ENCODE measurements at places on chromosomes 2 and 18.

DNA sequence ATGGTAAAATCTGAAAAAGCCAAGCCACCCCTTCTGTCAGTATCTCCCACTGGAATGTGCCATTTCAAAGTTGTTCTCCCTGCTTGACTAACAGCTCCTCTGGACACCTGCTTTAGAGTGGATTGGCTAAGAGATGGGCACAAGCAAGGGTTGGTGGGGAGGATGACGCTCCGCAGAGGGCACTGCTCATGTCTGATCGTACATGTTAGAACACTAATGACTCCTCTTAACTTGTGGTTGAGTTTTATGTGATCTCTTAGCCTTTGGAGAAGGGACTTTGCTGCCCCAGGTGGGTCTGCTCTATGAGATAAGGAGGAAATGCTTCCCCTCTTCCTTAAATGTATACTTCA lies 8.2 kb upstream of the KIAA2012 start:
- DNase-seq = no peak

DNA sequence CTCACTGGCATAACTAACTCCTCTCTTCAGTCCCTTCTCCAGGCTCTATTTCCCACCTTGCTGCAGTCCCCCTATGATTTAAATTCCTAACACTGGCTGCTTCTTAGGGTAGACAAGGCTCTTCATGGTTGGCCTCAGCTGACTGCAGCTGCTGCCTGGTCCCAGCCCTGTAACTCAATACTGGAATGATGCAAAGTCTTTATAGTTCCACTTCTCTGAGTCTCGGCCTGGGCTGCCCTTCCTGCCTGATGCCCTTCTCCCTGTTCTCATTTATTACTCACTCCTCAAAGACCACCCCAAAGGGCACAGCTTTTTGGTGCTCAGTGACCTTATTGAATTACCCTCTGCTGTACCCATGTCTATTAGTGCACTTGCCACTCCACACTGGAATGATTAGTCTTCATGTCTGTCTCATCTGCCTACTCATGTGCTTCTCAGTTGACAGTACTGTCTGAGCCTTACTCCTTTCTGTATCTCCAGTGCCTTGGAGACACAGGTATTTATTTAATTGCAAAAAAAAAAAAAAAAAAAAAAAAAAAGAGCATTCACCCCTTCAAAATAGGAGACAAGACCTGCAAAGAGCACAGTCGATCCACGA lies 199.4 kb upstream of the REV1 start:
- DNase-seq = no peak

GRCh38 chr2:33104726-33105125 lies 158.0 kb downstream of the LTBP1 start:
- no peak for DNase-seq

- no peak for DNase-seq
Observed at GRCh38 chr2:26033270-26033817, 540 bp upstream of the RAB10 start.

DNA sequence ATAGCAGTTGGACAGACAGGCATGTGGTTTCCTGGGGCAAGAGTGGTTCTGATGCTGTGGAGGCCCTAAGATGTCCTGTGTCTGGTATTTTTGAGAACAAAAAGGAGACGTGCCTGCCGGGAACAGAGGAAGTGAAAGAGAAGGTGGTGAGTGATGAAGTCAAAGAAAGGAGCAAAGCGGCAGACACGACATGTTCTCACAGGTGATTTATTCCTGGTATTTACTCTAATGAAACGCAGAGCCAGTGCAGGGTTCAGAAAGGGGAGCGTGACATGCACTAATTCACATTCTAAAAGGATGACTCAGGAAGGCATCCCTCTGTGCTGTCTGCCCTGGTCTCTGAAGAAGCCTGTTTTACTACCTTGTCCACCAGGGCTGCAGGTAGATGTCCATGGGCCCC lies 211.0 kb downstream of the KCNE4 start:
- DNase-seq = no peak

DNA sequence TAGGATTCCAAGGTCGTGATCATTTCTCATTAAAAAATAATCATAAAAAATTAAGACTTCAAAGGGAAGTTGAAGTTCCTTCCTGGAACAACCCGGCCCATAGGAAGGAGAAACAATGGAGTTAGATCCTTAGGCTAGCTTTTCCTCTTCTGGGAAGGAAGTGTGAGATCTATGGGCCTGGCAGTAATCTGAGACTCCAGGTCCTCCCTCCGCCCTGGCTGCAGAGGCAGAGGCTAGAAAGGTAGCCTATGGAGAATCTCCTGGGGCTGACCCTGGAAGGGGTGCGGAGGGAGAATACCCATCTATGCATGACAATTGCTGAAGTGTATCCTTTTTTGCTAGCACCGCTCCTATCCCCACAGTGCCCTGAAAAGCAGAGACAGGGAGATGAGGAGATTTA lies 37.9 kb downstream of the TRIB2 start:
- DNase-seq = no peak

DNA sequence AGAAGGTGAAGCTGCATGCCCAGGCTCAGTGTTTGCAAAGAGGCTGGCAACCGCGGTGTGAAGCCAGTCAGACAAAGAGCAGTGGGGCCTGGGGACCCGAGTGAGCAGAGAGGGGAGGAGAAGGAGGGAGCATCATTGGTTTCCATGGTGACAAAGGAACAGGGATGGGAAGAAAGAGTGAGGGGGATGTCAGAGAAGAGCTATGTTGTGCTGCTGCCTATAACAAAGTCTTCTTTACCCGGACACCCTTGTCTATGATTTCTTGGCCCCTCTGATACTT lies 14.5 kb downstream of the TMEM247 start:
- no peak for DNase-seq

DNA sequence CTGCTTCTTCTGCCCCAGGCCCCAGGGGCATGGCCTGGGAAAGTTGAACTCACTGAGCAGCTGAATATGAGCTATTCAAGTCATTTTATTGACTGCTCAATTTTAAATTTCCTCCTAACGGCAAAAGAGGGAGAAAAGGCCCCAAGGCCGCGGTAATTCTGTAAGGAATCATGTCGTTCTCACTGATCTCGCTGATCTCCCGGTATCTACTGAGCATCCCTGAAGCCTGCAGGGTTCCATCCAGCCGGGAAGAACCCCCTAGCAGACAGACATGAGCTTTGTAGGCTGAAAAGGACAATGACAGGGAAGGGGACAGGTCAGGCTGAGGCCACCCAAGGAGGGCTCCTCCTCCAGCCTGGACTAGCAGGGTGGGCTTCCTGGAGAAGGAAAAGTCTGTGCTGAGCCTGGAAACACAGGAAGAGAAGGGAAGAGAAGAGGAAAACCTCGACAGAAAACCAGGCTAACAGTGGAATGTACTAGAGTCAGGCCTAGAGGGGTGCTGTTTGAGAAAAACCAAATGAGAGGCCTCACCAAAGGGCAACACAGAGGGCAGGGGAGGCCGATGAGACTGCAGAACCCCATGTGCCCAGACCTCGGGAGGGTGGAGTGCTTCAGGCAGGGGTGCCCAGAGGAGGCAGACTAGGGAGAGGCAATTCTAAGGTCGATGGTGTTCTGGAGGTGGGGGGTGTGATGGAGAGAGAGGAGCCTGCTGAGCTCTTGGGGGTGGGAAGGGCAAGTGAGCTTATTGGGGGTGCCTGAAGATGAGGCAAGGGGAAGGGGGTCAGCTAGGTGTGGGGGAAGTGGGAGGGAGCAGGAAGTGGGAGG lies 2.9 kb upstream of the NPPC start:
- DNase-seq = no peak

DNA sequence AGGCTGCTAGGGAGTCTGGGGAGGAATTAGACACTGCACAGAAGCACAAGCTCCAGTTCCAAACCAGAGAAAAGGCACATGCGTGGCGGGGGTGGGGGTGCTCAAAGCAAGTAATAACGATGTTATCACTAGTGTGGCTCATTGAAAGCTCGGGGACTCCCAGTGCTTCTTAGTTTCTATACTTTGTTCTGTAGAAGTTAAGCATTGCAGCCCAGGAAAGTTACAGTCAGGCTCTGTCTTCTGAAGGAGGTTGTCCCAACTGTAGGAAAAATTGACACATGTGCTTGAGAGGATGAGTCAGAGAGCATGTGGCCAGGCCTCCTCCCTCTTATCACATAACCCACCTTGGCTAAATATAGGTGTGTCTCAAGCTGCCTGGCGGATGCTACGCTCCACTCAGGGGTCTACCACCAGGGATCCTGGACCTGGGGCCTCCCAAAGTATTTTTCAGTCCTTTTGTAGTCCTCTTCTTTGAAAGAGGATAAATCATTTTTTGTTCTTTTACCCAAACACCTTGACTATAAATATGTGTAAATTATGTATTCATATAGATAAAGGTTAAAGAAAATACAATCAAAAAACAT lies 3.8 kb downstream of the GALNT5 start:
- no peak for DNase-seq

GRCh38 chr2:49490710-49491109 lies 336.4 kb upstream of the FSHR start:
- no peak for DNase-seq

DNA sequence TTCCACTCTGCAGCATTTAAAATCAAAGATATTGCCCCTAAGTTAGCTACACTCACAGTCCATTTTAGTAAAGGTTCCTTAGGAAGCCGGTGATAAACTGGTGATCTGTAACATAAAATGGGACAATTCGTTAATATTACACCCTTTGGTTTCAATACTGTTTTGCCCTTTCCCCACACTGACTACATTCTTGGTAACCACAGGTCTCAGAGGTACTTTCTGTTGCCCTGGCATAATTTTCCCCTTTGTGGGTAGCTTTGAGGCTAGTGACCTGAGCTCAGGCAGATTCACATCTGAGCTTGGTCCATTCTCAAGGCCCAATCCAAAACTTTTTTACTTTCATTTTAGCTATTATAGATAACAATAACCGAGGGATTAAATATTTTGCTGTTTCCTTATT lies 32.9 kb upstream of the CSRNP3 start:
- no peak for DNase-seq

GRCh38 chr2:1638281-1638860 lies 105.9 kb downstream of the PXDN start:
- DNase-seq = no peak

DNA sequence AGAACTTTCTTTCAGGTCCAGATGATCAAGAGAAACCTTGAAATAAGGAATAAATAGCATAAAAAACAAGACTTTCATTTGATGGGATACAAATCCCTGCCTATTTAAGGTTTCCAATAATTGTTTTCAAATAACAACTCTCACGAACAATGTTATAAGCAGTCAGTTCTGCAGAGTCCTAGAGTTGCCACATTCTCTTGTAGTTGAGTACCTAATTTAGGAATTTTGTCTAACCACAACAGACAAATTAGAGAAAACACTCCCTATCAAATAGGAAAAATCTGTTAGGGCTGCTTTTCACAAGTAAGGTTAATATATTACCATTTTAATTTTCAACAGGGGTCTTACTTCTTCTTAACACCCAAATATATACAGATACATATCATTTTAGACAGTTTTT lies 130.1 kb upstream of the CDH20 start:
- DNase-seq = no peak

- DNase-seq = no peak
Observed at GRCh38 chr2:113283704-113284284, 5.1 kb upstream of the PAX8 start.

GRCh38 chr18:78624646-78625279 lies 354.9 kb upstream of the SALL3 start:
- no peak for DNase-seq

- DNase-seq = no peak
Observed at GRCh38 chr18:62486290-62486964, 36.4 kb upstream of the ZCCHC2 start.

- DNase-seq = no peak
Observed at GRCh38 chr2:98377544-98377943, 31.3 kb downstream of the CNGA3 start.

DNA sequence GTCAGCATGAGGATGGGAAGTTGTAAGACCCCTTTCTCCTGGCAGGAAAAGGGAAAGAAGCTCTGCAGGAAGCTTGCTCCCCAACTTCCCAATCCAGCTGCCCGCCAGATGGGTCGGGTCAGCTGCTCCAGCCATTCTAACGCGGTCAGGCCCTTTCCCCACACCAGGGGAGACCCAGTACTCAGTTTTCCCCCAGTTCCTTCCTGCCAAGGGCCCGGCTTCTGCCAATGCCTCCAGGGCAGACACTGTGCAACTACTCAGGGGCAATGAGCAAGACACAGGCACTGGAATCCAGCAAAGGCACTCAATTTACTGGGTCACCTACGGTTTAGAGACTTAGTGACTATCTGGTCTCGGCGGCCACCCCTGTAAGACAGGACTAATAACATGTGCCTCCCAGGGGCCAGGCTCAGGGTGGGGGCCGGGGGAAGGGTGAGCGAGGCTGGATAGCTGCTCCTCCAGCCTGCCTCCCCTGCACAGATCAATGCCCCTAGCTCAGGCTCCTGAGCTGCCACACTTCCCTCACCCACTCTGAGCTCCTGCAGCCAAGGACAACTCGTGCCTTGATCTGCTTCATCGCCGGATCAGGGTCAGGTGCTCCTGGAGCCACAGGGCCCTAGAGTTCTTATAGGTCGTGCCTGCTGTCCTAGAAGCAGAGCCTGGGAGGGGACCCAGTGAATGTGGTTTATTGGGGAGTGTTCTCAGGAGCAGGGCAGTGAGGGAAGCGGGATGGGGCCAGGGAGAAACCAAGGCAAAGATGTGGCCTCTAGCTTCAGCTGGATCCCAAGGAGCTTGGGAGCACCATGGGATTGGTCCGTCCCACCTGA lies 171.1 kb downstream of the ZFP36L2 start:
- no peak for DNase-seq

DNA sequence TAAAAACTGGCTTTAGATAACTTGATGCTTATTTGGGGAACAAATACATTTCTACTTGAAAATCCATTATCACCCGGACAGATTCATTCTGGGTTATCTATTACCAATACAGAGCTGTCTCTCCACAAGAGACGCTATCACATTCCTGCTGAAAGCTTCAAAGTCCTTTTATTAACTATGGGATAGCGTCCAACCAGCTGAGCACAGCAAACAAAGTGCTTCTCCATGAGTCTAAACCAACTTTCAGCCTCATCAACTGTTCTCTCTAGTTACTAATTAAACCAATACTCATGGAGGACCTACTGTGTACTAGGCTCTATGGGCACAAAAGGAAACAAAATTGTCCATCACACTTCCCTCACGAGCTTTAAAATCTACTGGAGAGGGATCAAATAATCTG lies 132.8 kb downstream of the L3MBTL4 start:
- DNase-seq = no peak

GRCh38 chr18:35371412-35372195 lies 5.5 kb downstream of the ZNF396 start:
- no peak for DNase-seq

All from CD4-positive, alpha-beta T cell treated with Interleukin-17A for 1 hour (primary cell).